Cortex of kidney (tissue), 1 donor: ENCODE measurements at places on chromosomes 2 and 18.

GRCh38 chr2:37588316-37588777 is 83.1 kb downstream of the CDC42EP3 start:
- no peak for DNase-seq

GRCh38 chr18:79850731-79851130 is 53.0 kb downstream of the KCNG2 start:
- no peak for DNase-seq

GRCh38 chr2:216842636-216843035 is 17.2 kb downstream of the TNP1 start:
- DNase-seq: no peak

DNA sequence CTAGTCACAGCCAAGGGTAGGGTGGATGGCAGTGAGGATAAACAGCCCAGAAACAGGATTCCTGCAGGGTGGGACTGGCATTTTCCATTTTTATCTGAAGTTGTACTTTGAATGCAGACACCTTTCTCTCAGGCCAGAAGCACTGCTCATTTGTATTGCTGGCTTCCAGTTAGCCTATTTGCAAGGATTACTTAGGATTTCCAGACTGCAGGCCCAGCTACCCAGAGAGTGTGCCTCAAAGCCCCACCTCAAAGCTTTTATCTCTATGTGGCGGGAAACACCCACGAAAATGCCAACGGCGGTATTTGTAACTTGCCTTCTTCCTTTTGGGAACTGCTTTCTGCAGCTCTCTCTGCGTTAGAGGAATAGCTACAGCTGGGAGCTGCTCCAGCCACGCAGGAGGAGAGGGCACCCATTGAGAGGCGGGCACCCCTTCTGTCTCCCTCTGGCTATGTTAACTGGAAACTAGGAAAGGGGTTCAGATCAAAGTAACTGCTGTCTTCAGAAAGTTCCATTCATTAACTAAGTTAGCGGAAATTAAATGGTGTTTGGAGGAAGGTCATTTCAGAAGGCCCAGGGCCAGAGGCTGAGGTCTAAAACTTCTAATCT is 144.9 kb downstream of the TGIF1 start:
- no peak for DNase-seq

- DNase-seq: no peak
Measured at GRCh38 chr2:230942920-230943896, 18.2 kb upstream of the GPR55 start.

DNA sequence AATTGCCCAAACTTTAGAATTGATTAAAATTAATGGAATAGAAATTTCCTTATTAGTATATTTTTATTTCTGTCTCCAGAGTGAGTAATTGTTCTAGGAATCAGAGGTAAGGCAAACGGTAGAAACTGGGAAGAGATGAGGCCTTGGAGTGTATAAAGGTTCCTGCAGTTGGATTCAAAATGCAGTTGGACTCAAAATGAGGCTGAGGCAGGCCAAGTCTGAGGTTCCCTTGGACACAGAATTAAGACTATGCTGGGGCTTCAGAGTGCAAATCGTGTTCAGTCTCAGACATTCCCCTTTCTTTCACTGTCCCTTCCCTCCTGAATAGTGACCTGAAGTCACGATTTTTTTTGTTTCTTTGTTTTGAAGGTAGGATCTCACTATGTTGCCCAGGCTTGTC is 746.9 kb upstream of the NRXN1 start:
- no peak for DNase-seq

- DNase-seq: no peak
Measured at GRCh38 chr2:104790100-104790811, 63.7 kb upstream of the POU3F3 start.

DNA sequence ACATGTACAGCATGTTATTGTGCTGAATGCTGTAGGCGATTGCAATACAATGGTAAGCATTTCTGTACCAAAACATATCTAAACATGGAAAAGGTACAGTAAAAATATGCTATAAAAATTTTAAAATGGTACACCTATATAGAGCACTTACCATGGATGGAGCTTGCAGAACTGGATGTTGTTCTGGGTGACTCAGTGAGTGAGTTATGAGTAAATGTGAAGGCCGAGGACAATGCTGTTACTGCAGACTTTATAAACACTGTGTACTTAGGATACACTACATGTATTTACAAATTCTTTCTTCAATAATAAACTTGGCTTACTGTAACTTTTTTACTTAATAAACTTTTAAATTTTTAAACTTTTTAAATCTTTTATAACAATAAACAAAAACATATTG is 473.4 kb upstream of the UBE2E3 start:
- no peak for DNase-seq

DNA sequence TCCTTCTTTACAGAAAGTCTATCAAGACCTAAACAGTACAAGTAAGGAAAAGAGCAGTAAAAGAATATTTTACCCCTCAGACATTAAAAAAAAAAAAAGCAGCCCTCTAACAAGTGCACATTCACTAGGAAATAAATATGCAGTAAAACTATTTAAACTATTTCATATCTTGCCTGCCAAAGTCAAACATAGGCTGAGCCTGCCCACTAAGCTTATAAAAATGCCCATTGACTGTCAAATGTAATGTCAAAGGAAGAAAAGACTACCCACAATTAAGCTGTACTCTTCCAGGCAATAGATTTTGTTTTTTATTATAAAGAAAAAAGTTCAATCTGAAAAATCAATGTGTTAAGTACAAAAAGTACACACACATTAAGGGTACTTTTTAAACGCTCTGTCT is 11.8 kb downstream of the ALS2 start:
- DNase-seq: no peak

DNA sequence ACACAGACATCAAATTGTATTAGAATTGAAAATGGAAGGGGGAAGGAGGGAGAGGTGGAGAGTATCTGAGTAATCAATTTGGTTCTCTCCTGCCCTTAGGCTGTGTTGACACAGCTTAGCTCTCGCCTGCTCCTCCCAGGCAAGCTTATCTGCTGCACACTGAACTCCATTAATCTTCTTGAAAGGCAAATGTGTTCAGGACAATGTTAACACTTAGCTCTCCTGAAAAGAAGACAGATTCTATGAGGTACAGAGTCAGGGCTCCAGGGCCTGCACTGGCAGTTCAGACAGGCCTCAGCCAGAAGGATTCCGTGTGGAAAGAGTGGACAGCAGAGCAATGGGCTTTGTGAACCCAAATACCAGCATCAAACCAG is 430.0 kb upstream of the TNP1 start:
- DNase-seq: no peak

DNA sequence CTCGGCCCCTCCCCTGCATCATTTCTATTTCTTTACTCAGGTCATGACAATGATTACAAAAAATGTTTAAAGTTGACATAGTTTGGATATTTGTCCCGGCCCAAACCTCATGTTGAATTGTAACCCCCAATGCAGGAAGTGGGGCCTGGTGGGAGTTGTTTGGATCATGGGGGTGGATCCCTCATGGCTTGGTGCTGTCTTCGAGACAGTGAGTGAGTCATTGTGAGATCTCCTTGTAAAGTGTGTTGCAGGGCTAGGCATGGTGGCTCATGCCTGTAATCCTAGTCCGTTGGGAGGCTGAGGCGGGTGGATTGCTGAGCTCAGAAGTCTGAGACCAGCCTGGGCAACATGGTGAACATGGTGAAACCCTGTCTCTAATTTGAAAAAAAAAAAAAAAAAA is 9.2 kb upstream of the MAP4K4 start:
- DNase-seq: no peak

GRCh38 chr2:218259099-218259961 is 1.5 kb upstream of the GPBAR1 start:
- no peak for DNase-seq
